Iris pigment epithelial cell (primary cell): ENCODE measurements at places on chromosomes 13 and 19.

DNA sequence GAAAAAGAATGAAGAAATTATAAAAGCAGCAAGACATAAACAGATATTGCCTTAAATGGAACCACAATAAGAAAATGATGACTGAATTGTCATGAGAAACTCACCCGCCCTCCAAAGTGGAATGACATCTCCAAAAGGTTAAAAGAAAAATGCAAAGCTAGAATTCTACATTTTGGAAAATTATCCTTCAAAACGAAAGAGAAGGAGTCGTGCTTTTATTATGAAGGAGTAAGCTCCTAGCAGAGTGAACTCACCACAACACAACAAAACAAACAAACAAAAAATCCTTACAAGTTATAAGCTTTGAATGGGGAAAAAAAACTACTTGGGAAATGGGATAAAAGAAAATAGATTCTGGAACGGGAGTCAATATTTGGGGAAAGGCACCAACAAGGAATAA lies 6.7 kb downstream of the SIGLEC14 start:
- DNase-seq, result no peak

- no peak for DNase-seq
Observed at GRCh38 chr19:38216785-38217641, 7.0 kb downstream of the DPF1 start.

DNA sequence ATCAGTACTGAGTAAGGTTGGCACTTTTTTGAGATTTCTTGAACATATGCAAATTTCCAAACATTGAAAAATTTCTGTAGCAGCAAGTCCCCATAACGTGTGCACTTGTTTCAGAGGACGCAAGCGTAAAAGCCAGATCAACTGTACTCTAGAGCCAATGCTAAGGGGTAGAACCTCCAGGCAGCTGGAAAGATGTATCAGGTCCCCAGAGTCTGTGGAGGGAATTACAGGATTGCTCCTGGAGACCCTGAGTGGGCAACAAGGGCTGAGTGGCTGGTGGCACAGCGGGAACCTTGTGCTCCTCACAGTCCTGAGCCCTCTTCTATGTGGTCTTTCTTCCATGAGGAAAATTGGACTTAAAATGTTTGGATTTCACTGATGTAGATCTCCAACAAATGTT lies 53.9 kb upstream of the AMER2 start:
- DNase-seq, result no peak

GRCh38 chr19:7607212-7607873 lies 11.7 kb downstream of the CAMSAP3 start:
- no peak for DNase-seq

GRCh38 chr13:79621902-79622301 lies 140.9 kb downstream of the NDFIP2 start:
- DNase-seq, result no peak

DNA sequence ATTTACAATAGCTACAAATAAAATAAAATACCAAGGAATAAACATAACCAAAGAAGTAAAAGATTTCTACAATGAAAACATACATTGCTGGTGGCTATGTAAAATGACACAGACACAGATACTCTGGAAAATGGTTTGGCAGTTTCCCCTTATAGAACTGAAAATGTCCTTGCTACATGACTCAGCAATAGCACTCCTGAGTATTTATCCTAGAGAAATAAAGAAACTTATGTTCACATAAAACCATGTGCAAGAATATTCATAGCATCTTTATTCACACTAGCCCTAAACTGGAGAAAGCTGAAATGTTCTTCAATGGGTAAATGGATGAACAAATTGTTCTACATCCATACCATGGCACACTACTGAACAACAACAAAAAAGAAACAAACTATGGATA lies 100.2 kb upstream of the RFC3 start:
- DNase-seq, result peak; percentile 13

- DNase-seq, result no peak
Observed at GRCh38 chr13:28865149-28865744, 45.1 kb downstream of the MTUS2 start.

- peak; percentile 42 for DNase-seq
Observed at GRCh38 chr19:48419158-48419920, 25.9 kb downstream of the GRIN2D start.

DNA sequence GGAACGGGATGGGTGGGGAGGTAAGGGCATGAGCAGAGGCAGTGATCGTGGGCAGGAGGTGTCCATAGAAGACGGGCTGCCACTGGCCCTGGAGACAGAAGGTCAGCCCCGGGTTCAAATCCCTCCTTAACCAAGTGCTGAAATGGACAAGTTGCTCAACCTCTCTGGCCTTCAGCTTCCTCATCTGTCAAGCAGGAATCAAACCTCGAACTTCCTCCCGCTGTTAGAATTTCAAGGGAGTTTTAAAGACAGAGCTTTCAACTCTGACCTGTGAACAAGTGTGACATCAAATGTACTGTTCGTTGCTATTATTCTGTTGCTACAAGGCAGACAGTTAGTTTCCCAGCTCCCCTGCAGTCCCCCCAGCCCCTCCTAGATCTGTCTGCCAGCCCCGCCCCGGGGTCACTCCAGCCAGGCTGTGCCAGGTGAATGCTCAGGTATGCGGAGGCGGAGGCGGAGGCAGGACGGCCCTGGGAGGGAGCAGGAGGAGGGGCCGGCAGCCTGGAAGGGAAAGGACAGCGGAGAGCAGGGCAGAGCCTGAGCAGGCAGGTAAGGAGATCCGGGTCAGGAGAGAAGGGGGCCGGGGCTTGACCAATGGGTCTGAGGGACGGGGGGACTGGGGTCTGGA lies at the start of gene EPS8L1:
Gene EPS8L1 (plus strand): TSS at position 499 of the 628 bp plus-strand sequence. CDS start 576 bp downstream, outside the sequence.
- no peak for DNase-seq

DNA sequence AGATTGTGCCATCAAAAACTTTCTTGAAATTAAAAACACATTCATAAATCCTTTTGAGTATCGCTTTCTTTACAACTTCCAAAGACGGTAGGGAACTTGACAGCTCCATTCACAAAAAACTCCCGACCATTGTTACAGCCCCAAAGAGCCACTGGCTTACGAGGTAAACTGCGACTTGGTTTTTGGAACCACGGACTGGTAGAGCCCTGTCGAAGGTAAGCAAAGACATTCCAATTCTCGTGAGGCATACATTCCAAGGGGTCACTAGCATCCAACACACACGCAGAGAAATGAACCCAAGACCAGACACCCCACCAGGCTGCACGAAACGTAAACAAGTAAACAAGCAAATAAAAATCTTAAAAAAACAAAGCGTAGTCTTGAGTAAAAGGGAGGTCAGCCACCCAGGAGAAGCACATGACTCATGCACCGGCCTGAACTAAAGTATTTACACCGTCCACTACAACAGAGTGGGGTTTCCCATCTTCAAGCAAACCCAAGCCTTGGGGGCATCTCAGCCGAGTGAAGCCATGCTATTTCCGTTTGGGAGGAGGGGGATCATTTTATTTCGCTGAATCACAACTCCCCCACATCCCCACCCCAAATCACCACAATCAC lies 1.4 kb downstream of the BRD4 start:
- peak; percentile 92 for DNase-seq

DNA sequence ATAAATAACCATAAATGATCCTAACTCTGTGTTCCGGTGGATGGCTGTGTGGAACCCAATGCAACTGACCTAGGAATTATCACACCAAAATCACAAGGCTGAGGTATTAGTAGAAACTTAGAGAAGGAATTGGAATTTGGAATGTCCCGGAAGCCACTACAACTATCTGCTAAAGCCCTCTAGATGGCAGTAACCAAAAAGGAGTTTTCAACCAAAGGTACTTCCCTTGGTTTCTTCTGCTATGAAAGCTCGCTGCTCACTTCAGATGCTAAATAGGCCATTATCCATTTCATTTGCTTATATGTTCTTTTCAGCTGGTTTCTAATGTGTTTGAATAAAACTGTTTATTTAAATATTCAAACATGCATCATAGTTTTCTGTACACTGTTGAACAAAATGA lies 1589.1 kb upstream of the SPRY2 start:
- peak; percentile 20 for DNase-seq
